ENCODE measurements at places on chromosomes 13 and 19.

- no peak for DNase-seq
Measured at GRCh38 chr19:55224038-55224665, 4.4 kb downstream of the TMEM86B start.

- DNase-seq, result peak; percentile 42
Measured at GRCh38 chr13:78239714-78240113, 321.1 kb upstream of the EDNRB start.

DNA sequence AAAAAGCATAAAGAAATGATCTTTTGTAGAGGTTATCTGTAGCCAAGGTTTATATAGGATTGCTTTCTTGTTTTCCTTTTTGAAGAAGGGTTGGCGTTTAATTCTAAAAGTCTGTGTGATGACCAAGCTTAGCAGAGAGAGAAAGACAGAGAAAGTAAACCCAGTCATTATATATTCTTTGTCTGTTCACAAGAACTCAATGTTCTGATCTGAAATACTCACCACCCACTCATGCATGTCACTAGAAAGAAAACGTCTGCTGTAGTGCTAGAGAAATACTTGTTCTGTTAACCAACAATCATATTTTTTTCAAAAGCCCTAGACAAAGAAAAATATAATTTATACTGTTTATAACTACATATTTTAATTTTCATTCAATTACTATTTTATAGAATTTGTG is 173.7 kb upstream of the SLITRK5 start:
- no peak for DNase-seq

- DNase-seq, result no peak
Measured at GRCh38 chr19:14103310-14103709, 12.8 kb upstream of the SAMD1 start.

DNA sequence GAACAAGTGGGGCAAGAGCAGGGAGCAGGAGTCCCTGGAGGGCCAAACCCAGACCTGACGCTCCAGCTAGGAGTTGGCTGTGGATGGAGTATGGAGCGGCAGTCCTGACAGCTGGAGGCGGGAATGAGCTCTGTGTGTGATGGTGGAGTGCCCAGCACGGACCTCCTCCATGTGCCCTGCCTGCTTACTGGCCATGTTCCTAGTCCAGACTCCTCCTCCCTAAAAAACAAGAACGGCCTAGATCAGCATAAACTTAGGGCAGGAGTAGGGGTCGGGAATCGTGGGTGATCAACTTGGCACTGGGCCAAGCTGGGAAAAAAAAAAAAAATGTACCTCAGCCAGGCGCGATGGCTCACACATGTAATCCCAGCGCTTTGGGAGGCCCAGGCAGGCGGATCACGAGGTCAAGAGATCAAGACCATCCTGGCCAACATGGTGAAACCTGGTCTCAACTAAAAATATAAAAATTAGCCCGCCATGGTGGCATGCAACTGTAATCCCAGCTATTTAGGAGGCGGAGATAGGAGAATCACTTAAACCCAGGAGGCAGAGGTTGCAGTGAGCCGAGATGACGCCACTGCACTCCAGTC is 29.5 kb downstream of the LTBP4 start:
- no peak for DNase-seq

DNA sequence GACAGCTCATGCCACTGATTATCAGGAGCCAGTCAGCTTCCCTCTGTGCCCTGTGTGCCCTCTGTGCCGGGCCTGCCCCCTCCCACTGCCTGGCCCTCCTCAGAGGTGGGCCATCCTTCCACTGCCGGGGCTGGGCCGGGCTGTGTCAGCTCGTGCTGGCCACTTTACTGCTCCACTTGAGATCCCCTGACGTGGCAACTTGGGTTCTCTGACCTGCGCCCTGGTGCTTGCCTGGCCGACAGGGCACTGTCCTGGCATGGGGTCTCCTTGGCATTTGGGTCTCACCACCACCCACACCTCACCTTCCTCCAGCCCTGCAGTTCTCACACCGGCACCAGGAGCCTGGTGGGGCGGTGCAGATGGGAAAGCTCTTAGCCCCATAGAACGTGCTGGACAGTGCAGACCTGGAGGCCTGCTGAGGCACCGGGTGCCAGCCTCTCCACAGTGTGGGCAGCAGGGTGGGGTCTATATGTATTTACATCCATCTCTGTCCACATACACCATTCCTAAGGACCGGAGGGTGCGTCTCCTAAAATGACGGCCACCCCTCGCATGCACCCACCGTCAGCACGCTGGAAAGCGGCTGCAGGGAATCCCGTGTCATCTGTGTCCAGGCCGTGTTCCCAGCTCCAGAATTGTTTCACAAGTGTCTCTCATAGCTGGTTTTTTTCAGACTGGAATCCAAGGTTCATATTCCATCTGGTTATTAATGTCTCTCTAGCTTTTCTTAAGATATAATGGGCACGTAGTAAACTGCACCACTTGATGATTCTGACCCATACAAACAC is 11.8 kb downstream of the DAZAP1 start:
- DNase-seq, result no peak

DNA sequence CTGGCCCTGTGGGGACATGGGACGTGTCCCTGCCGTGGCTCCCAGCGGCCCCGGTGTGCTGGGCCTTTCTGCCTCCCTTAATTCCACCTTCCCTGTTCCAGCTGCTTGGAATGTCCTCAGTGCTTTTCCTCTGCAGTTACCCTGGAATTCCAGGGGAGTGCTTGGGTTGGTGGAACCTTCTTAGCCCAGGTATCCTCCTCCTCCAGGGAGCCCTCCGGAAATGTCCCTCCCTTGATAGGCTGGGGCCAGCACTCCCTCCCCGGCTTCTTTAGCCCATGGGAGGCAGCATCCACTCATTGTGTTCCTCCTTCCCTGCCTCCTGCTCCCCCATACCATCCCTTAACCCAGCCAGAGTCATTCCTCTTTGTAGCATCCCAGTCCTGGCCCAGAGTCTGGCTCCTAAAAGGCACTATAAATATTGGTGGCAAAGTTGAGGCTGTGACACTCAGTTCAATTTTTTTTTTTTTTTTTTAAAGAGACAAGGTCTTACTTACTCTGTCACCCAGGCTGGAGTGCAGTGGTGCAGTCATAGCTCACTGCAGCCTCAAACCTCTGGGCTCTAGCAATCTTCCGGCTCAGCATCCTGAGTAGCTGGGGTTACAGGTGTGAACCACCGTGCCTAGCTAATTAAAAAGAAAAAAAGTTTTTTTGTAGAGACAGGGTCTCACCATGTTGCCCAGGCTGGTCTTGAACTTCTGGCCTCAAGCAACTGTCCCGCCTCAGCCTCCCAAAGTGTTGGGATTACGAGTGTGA is 13.7 kb upstream of the SLC7A10 start:
- DNase-seq, result no peak

Measured in Kasumi-1 (cell line).